ENCODE measurements at places on chromosomes 7 and 10. TPM values are rescaled to one million over a fixed set of nuclear protein-coding genes. Genes with fewer than 3 reads are reported as not detected.

Gene C10orf105
- total RNA-seq: 0.09 TPM

Gene ADRB1
- total RNA-seq: 0.09 TPM

GRCh38 chr10:59175538-59176240 is 754 bp upstream of the PHYHIPL start:
- peak; percentile 4 for DNase-seq

- no peak for DNase-seq
Measured at GRCh38 chr10:7239312-7239985, 171.4 kb downstream of the SFMBT2 start.

- no peak for DNase-seq
Measured at GRCh38 chr7:92487804-92488203, 10.1 kb upstream of the ERVW-1 start.

GRCh38 chr7:80529362-80529761 is 17.5 kb upstream of the GNAT3 start:
- DNase-seq: no peak

DNA sequence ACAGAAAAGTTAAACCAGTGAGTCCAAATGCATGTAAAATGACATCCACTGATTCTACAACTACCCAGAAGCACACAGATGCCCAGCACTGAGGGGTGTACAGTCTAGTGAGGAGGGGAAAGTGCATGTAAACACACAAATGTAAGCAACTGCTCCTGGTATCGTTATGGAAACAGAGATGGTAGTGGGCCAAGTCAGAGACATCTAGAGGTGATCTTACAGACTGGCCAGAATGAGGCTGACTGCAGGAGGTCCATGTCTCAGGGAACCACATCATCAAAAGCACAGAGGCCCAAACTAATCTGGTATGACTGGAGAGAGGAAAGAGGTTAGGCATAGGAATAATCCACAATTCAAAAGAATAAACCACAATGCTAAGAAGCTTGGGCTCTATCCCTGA is 176.5 kb downstream of the SRPK2 start:
- no peak for DNase-seq

DNA sequence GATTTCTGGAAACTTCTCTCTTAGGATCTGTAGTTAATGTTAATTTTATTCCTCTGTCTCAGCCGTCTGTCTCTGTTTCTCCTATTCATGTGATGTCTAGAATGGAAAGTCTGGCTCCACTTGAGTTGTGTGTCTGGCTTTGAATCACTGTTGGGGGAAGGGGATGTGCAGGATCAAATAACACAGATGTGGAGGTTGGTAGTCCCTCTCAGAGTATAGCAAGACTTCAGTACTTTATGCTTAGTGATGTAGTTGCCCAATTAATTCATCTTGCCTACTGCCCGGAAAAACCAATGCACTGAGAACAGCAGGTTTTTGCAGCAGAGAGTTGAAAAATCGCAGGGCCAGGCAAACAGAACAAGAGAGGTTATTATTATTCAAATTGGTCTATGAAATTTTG is 79.2 kb downstream of the PHTF2 start:
- DNase-seq: peak; percentile 18

- peak; percentile 71 for DNase-seq
Measured at GRCh38 chr7:118615-119391, 73.6 kb upstream of the FAM20C start.

DNA sequence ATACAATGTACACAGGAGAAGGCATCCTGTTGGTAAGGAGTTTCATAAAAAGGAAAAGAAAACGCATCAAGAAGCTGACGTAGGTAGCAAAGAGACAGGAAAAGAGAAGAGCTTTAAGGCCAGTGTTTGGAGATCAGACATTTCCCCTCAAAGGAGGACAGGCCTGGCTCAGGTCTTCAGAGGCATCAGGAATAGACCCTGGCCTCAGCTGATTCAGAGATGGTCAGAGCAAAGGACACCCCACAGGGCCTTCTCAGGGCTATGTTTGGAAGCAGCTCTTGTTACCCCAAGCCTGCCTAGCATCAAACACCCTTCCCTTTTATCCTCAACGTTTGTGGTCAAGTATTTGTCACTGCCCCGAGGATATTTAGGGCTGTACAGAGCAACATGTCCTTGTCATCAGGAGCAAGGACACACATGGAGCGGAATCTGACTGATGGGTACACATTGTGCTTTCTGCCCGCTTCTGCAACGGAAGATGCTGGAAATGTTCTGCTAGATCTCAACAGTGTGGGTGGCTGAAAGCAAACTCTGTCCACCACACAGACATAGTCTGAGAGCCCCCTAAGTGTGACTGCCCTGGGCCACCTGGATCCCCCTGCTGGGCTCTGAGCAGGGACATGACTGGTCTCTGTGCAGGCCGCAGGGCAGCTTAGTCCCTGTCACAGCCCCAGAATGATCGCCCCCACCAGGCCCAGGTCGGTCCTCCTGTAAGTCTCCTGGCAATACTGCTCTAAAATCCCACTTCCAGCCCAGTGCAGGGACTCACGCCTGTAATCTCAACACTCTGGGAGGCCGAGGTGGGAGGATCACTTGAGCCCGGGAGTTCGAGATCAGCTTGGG is 1.0 kb upstream of the ZDHHC4 start:
- DNase-seq: no peak

- no peak for DNase-seq
Measured at GRCh38 chr10:86681047-86681446, 12.7 kb downstream of the LDB3 start.

GRCh38 chr7:107169120-107170050 is 582 bp downstream of the HBP1 start:
- peak; percentile 99 for DNase-seq

DNA sequence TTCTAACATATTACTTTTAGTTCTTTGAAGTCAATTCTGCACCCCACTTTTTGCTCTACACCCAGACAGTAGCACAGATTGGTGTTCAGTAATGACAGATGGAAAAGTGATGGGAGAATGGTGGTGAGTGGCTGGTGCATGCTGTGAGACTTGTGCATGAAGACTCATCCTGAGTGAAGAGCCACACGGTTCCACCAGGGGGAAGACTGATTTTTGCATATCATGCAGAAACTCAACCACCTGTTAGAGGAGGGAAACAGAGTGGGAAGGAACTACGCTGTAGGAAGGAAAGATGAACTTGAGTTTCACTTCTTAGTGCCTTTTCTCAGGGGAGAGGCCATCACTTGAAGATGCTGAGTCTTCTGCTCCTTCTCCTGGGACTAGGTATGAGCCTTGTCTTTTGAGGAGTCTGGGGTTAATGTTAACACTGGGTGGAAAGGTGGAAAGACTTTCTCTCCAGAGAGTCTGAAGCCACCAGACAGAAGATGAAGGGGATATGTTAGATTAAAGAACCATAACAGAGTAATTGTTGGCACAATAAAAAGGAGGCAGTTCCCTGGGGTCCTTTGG is 9.3 kb upstream of the PRSS1 start:
- DNase-seq: no peak

DNA sequence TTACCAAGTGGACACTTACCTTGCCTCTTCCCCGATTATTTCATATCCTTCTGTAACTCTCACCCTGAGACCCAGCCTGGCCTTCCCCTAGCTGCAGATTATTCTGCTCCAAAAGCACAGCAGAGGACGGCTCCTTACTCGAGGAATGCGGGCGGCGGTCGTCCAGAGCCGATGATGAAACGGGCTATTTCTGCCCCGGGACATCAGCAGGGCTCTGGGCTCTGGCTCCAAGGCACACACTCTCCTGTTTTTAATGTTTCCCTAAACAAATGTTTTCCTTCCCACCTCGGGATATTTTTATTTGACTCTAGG is 343 bp upstream of the C10orf71 start:
- peak; percentile 76 for DNase-seq

DNA sequence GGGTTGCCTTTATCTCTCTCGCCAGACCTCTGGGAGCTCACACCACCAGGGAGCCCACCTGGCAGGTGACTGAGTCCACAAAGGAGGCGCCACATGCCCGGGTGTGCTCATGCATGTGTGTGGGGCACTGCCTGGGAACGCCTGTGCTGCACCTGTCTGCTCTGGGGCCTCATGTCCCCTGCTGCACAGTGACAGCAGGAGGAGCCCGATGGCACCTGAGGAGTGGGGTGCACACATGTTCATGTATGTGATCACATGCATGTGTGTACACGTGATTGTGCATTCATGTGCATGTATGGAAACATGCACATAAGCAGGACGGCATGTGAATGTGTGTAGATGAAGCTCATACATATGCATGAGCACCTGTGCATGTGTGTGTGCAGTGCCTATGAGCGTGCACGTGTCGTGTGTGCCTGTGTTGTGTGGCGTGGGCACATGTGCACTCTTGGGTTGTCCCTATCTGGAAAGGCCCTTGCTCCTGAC is 22.0 kb downstream of the YKT6 start:
- no peak for DNase-seq

- DNase-seq: no peak
Measured at GRCh38 chr10:51382181-51382580, 307.9 kb downstream of the PRKG1 start.

DNA sequence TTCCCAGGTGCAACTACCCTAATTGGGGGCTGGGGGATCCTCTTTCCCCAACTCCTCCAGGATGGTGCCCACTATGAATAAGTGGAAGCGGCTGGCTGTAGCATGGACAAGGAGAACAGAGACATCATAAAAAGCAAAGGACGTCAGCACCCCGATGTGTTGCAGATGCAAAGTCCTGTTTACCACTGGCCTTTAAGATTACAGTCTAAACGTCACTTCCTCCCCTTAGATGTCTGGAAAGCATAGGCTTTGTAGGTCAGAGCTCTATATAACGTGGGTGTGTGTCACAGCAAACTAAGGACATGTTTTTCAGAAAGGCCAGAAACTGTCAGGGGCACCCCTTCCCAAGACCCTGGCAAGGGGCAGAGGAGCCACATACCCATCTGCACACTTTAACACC is 7.9 kb downstream of the COBL start:
- DNase-seq: no peak
